ENCODE measurements at places on chromosomes 16 and 17.

- no peak for DNase-seq
Measured at GRCh38 chr17:74446551-74447500, 14.9 kb downstream of the GPRC5C start.

DNA sequence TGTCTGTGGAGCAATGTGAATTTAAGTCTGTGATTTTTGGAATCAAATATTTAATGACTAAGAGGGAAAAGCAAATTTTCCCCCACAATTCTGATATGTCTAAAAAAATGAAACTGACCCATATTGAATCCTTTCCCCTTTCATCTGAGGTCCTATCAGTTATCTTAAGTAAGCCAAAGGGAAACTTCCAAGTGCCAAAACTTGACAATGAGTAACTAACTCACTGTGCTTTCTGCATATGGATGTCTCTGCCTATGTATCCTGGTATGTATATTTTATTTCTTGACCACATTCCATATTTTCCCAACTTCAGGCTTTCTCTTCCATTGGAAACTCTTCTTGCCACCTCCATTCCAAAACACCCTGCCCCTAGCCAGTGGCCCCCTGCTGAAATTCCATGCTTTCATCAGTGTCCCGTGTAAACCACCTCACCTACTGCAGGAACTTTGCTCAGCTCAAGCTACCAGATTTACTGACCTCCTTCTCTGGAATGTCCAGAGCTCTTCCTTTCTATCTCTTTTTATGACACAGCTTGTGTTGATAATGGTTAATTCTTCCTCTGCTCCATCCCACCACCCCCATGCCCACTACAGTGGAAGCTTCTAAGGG is 59.0 kb downstream of the TOX3 start:
- DNase-seq: no peak

DNA sequence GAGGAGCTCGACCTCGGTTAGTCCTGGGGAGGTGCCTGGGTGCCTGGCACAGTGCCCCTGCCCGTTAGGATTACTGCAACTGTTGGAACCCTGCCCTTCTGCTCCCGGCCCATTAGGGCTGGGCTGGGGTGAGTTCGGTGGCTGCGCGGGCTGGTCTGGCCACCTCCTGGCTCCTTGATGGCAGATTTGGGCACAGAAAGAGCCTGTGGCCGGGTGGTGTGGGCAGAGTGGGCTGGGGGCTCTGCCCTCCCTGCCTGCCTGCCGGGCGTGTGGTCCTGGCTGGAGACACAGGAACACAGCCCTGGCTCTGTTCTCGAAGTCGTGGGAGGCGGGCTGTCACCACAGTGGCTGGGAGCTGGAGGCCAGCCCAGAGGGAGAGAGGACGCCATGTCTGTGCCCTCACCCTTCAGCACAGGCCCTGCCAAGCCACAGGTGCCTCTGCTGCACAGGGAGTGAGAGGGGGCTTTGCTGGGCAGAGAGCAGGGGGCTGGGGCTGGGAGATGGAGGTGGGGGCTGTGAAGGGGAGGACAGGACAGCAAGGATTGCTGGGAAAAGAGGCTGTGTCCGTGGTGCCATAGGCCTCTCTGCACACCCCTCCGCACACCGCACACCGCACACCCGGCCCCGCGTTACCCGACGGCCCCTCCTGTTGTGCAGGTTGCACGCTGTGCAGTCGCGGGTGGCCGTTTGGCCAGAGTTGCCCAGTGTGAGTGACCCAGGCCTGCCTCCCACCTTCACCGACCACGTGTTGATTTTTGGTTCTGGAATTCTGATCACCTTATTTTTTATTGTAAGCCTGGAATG is 236.6 kb upstream of the GSE1 start:
- no peak for DNase-seq

DNA sequence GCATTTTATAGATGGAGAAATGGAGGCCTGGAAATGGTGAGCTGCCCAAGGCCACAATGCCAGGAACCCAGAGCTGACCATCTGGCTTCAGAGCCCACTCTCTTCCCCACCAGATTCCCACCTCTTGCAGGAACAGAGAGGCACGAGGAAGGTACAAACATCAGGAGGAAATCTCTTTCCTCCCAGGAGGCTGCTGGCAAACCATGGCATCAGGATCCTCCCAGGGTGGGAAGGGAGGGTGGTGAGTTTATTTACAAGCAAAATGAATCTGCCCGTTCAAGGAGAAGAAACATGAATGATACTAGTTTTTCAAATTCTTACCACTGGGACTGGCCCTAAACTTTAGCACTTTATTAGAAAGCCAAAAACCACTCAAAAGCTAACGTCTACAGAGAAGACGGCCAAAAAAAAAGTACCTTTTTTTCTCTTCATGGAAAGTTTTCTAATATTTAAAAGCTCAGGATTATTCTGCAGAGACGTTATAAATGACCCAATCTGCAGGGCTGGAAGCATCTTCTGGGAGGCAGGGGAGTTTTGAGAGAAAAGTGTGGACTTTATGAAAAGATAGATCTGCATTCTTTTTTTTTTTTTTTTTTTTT is 79.1 kb downstream of the NXN start:
- no peak for DNase-seq

DNA sequence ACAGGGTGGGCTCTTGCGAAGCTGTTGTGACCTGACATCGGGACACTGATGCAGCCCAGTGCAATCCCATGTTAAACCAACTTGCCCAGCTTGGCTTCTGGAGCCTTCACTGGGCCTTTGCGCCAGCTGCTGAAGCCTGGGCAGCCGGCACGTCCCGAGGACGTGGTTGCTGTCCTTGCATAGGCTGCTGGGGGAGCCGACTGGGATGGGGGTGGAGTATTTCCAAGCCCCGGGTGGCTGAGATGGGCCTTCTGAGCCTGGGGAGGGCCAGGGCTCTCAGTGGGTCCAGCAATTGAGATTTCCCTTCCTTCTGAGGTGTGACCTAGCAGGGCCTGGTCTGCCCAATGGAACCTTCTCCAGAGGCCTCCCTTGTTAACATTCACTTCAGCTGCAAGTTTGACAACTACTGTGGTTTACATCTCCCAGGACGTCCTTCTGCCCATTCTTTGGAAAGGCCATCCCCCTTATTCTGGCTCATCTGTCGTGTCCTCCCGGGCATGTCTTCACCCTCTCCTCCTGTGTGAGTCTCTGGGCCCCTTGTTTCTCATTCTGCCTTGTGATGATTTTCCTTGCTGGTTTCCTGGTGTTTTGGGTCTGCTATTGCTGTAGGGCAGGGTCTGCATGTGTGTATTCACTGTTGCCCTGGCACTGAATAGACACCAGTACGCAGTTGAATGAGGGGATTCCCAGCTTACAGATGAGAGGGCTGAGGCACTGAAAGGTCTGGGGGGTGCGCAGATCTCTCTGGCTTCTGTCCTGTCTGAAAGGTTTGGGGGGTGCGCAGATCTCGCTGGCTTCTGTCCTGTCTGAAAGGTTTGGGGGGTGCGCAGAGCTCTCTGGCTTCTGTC is 34.4 kb downstream of the HAPSTR1 start:
- DNase-seq: no peak

GRCh38 chr17:50022463-50023130 is 27.6 kb upstream of the DLX3 start:
- no peak for DNase-seq

DNA sequence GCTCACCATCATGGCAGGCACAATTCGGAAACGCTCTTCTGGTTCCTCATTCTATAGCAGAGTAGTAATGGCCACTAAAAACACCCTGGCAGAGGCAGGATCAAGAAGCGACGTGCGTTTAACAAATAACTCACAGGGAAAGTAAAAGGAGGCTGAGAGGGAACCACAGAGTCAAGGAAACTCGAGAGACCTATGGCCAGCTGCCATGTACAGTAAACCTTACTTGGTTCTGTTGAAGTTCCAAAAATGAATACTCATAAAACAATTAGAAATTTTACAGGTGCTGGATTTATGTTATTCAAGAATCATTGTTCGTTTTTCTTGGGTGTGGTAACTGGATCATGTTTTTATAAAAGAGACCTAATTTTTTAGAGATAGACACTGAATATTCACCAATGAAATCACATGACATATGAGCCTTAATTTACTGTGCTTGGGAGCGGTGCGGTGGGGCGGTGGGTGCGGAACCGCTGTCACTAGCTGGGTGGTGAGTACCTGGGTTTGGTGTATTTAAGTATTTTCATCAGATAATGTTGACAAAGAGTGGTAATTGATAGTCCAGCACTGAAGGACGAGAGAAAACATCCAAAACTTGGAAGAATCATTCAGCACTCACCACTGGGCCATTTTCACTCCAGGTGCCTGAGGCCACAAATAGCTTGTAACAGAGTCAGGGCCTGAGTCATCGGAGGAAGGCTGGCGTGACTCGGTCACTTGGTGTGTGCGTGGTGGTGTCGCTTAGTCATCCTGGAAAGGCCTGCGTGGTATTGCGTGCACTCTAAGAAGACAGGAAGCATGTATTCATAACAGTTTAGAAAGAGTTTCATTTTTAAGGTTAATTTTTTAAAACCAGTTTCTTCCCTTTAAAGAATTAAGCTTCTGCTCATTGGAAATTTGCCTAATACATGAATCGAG is 135.4 kb upstream of the CHMP6 start:
- DNase-seq: peak; percentile 89

GRCh38 chr16:16973707-16974591 is 496.8 kb downstream of the XYLT1 start:
- no peak for DNase-seq

DNA sequence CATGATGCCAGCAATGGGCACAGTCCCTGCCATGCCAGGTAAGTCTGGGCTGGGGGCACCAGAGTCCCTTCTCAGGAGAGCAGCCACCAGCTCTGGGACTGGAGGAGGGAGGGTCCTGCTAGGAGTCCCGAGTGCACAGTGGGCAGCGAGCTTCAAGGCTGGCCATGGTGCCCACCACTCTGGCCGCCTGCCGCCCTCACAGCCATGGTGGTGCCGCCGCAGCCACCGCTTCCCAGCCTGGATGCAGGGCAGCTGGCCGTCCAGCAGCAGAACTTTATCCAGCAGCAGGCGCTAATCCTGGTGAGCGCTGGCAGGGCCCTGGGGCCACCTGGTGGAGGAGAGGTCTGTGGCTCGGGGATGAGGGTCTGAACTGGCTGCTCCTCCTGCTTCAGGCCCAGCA is 17.9 kb upstream of the SMIM5 start:
- DNase-seq: no peak

DNA sequence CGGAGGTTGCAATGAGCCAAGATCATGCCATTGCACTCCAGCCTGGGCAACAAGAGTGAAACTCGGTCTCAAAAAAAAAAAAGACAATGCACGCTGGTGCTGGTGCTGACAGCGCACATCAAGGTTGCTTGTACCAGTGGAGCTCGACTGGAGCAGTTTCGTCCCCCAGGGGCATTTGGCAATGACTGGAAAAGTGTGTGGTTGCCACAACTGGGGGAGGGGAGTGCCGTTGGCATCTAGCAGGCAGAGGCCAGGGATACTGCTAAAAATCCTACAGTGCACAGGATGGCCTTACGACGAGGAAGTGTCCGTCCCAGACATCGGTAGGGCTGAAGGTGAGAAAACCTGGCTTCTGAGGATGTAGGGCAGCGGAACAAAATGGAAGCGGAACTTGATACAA is 2.4 kb downstream of the MEAK7 start:
- no peak for DNase-seq

DNA sequence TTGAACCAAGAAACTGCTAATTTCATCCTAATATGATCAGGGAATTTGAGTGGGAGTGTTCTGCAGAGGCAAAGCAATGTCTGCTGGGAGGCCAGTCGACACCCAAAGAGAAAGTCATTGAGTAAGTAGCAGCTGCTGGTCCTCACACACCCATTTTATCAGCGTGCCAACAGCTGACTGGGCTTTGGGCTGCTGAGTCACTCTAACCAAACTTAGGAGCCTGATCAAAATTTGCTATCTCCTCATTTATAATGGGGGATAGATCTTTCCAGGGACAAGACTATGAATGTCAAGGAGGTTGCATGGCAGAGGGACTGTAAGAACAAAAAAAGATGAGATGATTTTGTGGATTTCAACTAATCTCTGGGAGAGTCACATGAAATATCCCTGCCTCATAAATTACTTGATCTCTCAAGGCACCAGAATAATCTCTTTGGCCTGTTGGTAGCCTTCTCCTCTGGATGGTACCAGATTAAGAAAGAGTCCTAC is 32.9 kb downstream of the CPSF4L start:
- DNase-seq: peak; percentile 55

DNA sequence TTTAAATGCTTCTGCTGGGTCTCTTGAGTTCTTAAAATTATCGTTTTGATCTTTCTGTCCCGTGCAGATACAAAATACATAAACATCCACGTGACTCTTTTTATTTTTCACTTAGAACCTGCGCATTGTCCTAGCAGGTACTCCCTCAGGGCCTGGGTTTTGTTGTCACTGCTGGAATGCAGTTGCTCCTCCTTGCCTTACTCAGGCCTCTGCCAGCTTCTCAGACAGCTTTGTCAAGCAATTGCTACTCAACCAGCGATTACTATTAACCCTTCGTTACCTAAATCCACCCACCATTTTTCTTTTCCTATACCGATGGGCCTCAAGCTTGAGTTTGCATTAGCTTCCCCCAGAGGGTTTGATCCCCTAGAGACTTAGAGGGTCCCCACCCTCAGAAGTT is 405.9 kb upstream of the RBFOX1 start:
- no peak for DNase-seq

DNA sequence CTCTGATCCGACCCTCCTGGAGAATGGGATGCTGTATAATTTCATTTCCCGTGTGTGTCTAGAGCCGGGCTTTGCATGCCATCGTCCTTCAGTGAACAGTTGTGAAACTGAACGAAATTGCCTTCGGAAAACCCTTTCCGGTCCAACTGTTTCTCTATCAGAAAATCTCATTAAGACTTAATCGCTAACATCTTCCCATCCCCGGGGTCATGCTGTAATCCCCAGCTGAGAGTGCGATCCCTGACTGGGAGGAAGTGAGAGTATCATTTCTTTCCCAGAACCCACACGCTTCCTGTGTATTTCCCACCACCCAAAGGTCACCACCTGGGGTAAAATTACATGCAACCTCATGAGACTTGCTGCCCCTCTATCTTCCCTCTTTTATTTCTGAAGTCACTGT is 75.6 kb upstream of the RBFOX1 start:
- DNase-seq: no peak

DNA sequence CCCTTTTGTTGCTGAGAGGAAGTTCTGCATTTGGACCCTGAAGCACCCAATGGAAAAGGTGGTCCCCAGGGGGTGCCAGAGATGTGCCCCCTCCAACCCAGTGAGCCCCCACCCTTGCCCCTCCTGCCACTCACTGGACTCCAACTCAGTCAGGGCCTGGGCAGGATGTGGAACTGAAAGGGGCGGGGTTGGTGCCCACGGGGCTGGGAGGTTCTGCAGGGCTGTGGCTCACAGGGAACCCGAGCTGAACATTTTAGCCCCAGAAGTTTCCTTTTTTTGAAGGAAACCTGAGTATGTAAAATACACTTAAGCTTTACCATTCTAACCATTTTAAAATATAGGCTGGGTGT is 15.8 kb upstream of the OGFOD3 start:
- DNase-seq: peak; percentile 48

- no peak for DNase-seq
Measured at GRCh38 chr17:44137891-44138709, 3.6 kb upstream of the HROB start.

All from GM20000 (cell line).